ENCODE measurements at places on chromosomes 5 and 9.

GRCh38 chr5:142808878-142809598, 38.9 kb downstream of the ARHGAP26 start:
- no peak for DNase-seq
- no peaks in the 10 kb centered on the region for H3K27me3 ChIP-seq
- H3K36me3 ChIP-seq, result no peaks in the 10 kb centered on the region
- H3K27ac ChIP-seq, result no peak overlapping the region

DNA sequence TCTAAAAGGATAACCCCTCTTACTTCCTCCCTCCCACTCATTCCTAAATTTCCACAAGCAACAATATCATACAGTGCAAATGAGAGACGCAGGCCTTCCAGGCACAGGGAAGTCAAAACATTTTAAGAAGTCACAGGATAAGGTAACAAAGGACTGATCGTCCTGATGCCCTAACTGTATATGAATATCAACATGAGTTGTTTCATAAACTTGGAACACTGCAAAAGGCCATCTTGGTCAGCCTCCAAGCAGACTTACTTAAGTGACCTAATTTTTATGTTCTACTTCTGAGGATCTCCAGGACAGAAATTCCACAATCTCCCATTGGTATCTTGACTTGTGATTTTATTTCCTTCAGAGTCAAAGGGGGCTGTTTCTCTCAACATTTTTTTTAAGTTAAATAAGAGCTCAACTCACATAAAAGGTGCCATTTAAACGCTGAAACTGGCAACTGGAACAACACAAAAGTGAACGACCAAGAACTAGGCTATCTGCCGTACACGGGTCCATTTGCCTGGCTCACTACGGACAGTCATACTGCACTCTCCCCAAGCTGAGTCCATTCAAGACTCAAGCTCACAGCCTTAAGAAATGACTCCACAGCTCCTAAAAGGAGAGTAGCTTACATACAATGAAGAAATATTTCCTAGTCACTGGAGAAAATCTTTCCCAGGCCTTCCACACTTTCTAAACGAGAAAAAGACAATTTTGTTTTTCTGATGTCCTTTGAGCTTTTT, 71.3 kb downstream of the LHFPL2 start:
- DNase-seq, result no peak
- no peak overlapping the region for H3K4me3 ChIP-seq
- no peaks in the 10 kb centered on the region for H3K4me1 ChIP-seq

DNA sequence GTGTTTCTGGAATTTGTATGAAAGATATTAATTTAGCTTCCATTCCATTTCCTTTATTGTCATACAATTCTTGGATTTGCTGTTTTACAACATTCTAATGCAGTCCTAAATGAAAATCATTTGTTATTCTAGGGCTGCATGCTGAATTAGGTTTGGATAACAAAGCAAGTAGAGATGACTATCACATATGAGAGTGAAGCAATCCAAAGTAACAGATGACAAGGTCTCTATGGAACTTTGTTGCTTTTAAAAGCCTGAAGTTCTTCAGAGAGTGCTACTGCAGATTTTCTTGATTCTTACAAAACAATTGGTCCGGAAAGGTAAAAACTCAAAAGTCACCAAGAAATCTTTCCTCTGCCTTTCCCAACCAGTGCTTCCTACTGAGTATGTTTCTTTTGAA, 56.9 kb upstream of the VCAN start:
- DNase-seq, result no peak
- H3K4me1 ChIP-seq, result no peaks in the 10 kb centered on the region
- H3K27ac ChIP-seq, result no peak overlapping the region

- H3K4me1 ChIP-seq, result no peaks in the 10 kb centered on the region
- H3K27me3 ChIP-seq, result no peaks in the 10 kb centered on the region
- no peak for DNase-seq
- no peaks in the 10 kb centered on the region for H3K36me3 ChIP-seq
- H3K27ac ChIP-seq, result no peak overlapping the region
- no peak overlapping the region for H3K4me3 ChIP-seq
Observed at GRCh38 chr5:7391215-7391614, 4.7 kb upstream of the ADCY2 start.

DNA sequence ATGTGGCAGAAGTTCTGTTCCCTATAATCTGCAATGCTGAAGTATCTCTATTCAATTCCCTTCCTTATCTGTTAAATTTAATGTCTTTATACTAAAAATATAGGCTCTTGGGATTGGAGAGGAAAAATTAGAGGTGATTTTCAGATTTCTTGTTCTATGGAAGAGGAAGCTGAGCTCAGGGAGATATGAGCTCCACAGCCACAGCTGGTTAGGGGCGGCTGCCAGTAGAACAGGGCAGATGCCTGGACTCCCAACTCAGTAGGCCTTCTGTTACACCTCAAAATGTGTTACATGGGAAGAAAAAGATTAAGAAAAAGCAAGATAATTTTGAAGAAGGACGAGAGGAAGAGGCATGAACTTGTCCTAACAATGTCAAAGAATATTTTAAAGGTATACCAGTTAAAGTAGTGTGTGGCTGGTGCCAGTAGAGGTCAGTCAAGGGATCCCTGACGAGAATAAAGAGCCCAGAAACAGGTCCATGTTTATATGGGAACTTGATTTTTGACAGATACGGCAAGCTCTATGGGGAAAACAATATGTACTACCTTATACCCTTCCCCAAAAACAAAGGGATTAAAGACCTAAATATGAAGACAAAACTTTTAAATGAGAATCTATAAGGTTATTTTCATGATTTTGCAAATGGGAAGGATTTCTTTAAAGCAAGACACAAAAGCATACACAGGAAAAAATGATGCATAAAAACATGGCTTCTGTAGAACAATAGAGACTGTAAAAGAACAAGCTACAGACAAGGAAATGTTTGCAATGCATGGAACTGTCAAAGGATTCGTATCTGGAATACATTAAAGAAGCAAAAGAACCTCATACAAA, 28.7 kb downstream of the DNAJC21 start:
- no peaks in the 10 kb centered on the region for H3K27me3 ChIP-seq
- no peak overlapping the region for H3K4me3 ChIP-seq
- H3K36me3 ChIP-seq, result peaks cover 19% of the 10 kb centered on the region

- DNase-seq, result no peak
- no peaks in the 10 kb centered on the region for H3K27me3 ChIP-seq
- no peak overlapping the region for H3K4me3 ChIP-seq
- H3K4me1 ChIP-seq, result no peaks in the 10 kb centered on the region
- H3K27ac ChIP-seq, result no peak overlapping the region
Observed at GRCh38 chr9:14277761-14278160, 36.2 kb downstream of the NFIB start.

- no peak overlapping the region for H3K4me3 ChIP-seq
- H3K27me3 ChIP-seq, result no peaks in the 10 kb centered on the region
- peaks cover 50% of the 10 kb centered on the region for H3K36me3 ChIP-seq
- H3K27ac ChIP-seq, result no peak overlapping the region
Observed at GRCh38 chr9:89362647-89363310, 44.5 kb downstream of the SECISBP2 start.

GRCh38 chr9:105069696-105070095, 141.7 kb upstream of the ABCA1 start:
- no peaks in the 10 kb centered on the region for H3K27me3 ChIP-seq
- H3K36me3 ChIP-seq, result no peaks in the 10 kb centered on the region
- no peak for DNase-seq
- no peak overlapping the region for H3K27ac ChIP-seq
- H3K4me3 ChIP-seq, result no peak overlapping the region
- H3K4me1 ChIP-seq, result no peaks in the 10 kb centered on the region

- no peaks in the 10 kb centered on the region for H3K36me3 ChIP-seq
- no peak overlapping the region for H3K4me3 ChIP-seq
- no peak overlapping the region for H3K27ac ChIP-seq
- no peaks in the 10 kb centered on the region for H3K4me1 ChIP-seq
Observed at GRCh38 chr5:116478491-116478890, 96.1 kb downstream of the SEMA6A start.

DNA sequence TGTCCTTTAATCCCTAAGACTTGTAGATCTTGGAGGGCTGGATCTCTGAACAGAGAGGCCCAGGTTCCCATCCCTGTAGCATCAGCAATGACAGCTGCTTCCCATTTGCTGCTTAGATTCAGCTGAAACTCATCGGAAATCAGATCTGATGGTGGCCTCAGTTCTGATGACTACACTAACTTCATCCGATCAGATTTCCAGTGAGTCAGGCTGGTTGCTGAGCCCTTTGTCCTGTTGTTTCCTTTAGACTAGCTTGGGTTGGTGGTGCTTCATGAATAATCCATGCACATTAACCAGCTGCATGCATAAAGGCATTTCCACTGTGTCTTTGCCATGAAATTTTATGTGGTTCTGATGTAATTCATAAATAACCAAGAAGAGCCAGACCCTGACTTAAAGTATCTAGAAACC, 195.2 kb upstream of the TUT7 start:
- no peaks in the 10 kb centered on the region for H3K36me3 ChIP-seq
- DNase-seq, result no peak
- no peak overlapping the region for H3K27ac ChIP-seq
- H3K27me3 ChIP-seq, result no peaks in the 10 kb centered on the region

GRCh38 chr9:5893591-5894236, 3.0 kb downstream of the MLANA start:
- H3K4me1 ChIP-seq, result no peaks in the 10 kb centered on the region
- H3K36me3 ChIP-seq, result peaks cover 6% of the 10 kb centered on the region
- H3K27ac ChIP-seq, result no peak overlapping the region
- no peaks in the 10 kb centered on the region for H3K27me3 ChIP-seq
- H3K4me3 ChIP-seq, result no peak overlapping the region

DNA sequence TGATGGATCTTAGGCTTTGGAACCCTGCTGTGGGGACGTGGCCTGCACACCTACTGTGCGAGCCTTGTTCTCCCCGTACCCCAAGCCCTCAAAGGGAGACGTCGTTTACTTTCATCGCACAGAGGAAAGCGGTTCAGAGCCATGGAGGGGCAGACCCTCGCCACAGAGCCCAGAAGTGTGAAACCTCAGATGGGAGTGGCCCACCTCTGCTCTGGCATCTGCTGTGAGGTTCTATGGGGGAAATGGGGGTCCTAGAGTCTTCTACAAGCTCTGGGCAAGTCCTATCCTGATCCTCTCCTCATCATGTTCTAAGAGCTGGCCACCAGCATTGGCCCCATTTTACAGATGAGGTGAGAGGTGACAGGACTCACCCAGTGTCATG, 3.7 kb upstream of the RNF44 start:
- H3K36me3 ChIP-seq, result no peaks in the 10 kb centered on the region
- H3K27me3 ChIP-seq, result no peaks in the 10 kb centered on the region
- peak overlapping the region; percentile 89 for H3K27ac ChIP-seq
- H3K4me3 ChIP-seq, result peak overlapping the region; percentile 67

DNA sequence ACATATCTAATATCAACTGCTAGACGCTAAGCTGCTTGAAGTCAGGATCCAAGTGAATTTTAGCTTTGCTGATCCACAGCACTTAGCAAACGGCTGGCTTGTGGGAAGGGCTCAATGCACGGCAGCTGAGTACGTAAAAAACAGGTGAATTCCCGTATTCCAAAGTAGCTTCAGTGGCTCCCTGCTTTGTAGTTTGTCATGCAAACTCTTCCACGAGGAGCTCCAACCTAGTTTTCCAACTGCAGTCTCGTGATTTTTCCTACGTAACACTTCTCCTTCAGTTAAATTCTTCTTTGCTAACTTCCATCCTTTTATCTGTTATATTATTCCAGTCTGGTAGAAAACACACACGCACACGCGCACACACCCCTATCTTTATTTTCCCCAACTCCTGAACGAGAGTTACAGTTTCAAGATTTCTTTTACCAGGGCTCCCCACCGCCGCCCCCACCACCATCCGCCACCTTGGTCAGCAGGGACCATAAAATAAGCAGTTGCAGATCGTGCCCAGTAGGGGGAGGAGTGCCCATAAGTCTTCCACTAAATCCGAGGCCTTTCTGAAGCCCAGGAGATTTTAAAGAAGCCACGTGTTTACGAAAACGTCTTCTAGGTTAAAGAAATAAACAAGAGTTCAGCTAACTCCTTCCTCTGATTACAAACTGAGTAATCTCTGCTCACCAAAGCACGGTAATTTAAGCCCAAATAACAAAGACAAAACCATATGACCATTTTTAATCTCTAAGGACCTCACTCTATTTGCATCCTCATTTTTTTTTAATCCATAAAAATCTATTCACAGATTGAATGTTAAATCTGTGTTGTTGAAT, 34.8 kb upstream of the TRIO start:
- no peaks in the 10 kb centered on the region for H3K27me3 ChIP-seq
- H3K4me1 ChIP-seq, result no peaks in the 10 kb centered on the region
- no peak overlapping the region for H3K27ac ChIP-seq
- no peaks in the 10 kb centered on the region for H3K36me3 ChIP-seq

DNA sequence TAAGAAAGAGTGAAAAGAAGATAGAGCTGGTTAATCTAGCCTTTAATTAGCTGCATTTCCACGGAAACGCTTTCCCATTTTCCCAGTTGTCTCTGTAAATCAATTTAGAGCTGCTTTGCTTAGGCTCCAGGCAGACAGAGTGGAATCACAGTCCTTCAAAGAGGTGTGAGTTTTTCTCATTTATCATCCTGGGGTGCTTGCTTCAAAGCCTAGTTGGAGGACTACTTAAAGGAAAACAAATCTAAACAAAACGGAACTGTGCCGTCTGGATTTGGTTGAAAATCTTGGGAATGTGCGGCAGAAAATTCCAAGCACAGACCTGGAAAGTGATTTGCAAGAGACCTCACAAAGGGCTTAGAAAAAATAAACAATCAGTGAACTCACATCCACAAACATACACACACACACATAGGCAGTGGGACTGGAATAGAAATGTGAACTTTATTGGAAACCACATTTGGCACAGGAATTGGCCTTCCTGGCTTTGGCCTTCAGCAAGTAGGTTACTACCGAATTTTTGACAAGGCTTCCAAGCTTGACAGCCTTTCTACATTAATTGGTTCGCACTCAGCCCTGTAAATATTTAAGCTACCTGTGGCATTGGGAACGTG, 235.2 kb upstream of the SLC24A2 start:
- no peak for DNase-seq
- no peaks in the 10 kb centered on the region for H3K27me3 ChIP-seq
- no peak overlapping the region for H3K27ac ChIP-seq
- H3K4me3 ChIP-seq, result no peak overlapping the region

DNA sequence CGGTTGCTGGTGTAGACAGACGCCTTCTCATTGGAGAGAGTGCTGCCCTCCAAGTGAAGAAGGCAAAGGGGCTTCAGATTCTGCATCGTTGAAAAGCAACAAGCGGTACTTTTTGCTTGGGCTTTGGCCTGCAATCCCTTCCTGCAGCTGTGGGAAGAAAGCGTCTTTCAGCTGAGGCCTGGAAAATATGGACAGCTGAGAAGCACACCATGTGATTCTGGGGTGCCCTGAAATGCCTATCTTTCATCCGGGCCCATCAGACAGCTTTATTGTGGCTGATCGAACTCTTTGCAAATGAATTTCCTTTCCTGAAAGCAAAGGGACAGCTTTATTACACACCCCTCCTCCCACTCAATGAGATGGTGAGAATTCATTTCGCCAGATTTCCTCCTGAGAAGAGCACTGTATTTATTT, 74.0 kb downstream of the NSG2 start:
- no peaks in the 10 kb centered on the region for H3K4me1 ChIP-seq
- no peak overlapping the region for H3K4me3 ChIP-seq
- no peaks in the 10 kb centered on the region for H3K27me3 ChIP-seq
- DNase-seq, result no peak

DNA sequence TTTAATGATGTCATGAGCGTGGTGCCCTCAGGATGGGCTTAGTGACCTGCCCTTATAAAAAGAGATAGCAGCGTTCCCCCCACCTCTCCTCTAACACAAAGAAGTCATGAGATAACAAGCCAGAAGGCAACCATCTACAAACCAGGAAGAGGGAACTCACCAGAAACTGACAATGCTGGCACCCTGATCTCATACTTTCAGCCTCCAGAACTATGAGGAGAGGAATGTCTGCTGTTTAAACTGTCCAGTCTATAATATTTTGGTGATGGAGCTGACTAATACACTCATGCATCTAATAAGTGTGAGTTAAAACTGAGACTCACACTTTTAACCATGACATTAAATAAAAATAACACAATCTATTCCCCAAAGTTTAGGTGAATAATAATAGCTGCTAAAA, 156.1 kb upstream of the SPEF2 start:
- no peaks in the 10 kb centered on the region for H3K36me3 ChIP-seq
- H3K4me3 ChIP-seq, result no peak overlapping the region
- H3K4me1 ChIP-seq, result no peaks in the 10 kb centered on the region
- DNase-seq, result no peak
- no peak overlapping the region for H3K27ac ChIP-seq
